Myocyte (in vitro differentiated cells): ENCODE measurements at places on chromosomes 12 and 14.

DNA sequence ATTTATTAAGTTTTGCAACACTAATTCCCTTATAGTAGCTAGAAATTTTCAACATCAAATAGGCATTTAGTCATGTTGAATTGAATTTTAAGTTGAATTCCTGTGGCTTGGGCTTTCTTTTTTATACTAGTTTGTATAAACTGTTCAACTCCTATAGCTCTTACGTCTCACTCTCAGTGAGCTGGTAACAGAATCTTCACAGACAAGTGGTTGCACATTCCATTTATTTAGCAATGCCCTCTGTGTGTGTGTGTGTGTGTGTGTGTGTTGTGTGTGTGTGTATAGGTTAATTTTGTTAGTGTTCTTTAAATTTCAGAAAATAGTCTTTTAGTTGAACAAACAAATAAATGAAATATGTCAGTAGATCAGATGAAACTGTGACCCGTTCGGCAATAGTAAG is 425.0 kb downstream of the NPAS3 start:
- DNase-seq, result no peak

- DNase-seq, result no peak
These were observed 16.9 kb downstream of the LRRK2 start for GRCh38 chr12:40241741-40242140.

DNA sequence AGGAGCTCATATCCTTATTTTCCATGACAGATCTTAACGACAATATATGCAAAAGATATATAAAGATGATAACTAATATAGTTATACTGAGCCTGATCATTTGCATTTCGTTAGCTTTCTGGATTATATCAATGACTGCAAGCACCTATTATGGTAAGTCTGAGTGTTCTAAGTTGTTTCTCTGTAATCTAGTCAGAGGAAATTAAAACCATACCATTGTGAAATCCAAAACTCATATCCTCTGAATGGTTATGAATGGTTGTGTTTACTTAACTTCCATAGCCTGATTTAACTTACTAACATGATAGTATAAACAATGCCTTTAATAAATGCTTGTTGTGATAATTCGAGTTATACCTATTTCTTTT is 760 bp downstream of the TMEM19 start:
- no peak for DNase-seq

- no peak for DNase-seq
These were observed 35.1 kb downstream of the NINJ2 start for GRCh38 chr12:627863-628741.

- no peak for DNase-seq
These were observed 368.6 kb upstream of the CCDC196 start for GRCh38 chr14:66117600-66117999.

- DNase-seq, result no peak
These were observed 15.3 kb upstream of the SOX5 start for GRCh38 chr12:23964812-23965211.

- no peak for DNase-seq
These were observed 15.0 kb upstream of the AKAP5 start for GRCh38 chr14:64450255-64450654.
